NCI-H446 (cell line): ENCODE measurements at places on chromosomes 7 and 10.

DNA sequence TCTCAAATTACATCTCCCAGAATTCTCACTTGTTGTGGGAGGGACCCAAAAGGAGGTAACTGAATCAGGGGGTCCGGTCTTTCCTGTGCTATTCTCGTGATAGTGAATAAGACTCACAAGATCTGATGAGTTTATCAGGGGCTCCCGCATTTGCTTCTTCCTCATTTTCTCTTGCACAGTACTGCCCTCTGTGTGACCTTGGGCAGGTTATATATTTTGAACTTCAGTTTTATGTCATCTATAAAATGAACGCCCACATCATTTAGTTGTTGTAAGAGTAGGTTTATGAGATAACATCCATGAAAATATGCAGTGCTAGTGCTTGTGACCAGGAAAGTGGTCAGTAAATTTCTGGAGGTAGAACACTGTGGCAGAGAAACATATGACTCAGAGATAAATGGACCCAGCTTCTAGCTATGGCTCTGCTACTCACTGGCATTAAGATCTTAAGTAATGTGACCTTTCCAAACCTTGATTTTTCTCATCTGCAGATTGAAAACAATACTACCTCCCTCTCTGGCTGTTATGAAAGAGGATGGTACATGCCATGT, 44.3 kb downstream of the SCRN1 start:
- DNase-seq = no peak

GRCh38 chr10:17003151-17003550, 126.5 kb downstream of the CUBN start:
- no peak for DNase-seq

GRCh38 chr10:33655165-33655815, 320.8 kb upstream of the NRP1 start:
- DNase-seq = no peak

GRCh38 chr7:140672382-140673062, at the start of gene ADCK2:
ADCK2 (plus strand) TSS chr7:140672945; CDS start chr7:140673331, 386 bp downstream.
- no peak for DNase-seq
